Naive thymus-derived CD8-positive, alpha-beta T cell (primary cell): ENCODE measurements at places on chromosomes 2 and 18. TPM values are rescaled to one million over a fixed set of nuclear protein-coding genes. Genes with fewer than 3 reads are reported as not detected.
A peak's percentile ranks its signal among the peaks of the same experiment; 100 is the strongest.

DNA sequence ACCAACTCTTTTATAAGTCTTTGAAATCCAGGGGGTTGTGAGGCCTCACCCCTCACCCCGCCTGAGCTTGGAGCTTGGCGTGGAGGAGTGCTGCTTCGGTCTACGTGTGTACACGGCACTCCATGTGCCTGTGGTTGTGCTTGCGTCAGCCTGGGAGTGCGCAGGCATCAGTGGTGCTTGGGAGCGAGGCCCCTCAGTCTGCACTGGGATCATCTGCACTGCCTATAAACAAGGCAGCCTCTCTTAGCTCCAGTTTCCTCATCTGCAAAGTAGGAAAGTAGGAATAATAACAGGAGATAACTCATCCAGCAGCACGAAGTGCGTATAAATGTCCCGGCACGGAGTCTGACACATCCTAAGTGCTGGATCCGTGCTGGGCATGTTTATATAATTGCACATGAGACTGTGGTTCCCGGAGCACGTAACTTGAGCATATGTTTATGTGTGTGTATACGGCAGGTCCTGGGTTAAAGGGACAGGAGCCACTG is 1.2 kb downstream of the GYPC start:
- peak; percentile 63 for DNase-seq

- DNase-seq: no peak
These were observed 381.9 kb downstream of the PLCL1 start for GRCh38 chr2:198186257-198186656.

LRRTM1 gene
- not detected for polyA plus RNA-seq

DNA sequence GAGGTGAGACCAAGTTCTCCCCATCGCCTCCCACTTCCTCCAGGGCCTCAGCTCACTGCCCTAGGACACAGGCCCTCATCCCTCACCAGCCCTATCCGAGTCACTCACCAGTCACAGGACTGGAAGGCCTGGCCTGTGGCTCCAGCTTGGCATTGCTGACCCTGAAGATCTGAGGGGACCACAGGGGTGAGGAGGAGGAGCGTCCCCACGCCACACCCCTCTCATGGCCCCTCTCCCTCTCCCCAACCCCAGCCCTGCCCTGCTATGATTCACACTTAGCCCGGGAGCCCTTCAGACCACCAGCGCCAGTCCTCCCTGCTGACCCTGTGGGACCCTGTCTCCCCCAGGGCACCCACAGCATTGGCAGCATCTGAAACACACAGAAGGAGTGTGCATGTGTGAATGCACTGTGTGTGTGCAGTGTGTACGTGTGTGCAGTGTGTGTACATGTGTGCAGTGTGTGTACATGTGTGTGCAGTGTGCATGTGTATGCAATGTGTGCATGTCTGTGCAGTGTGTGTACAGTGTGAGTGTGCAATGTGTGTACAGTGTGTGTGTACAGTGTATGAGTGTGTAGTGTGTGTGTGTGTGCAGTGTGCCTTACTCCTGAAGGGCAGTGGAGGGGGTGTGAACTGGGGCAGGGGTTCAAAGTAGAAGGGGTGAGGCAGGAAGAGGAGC is 29.4 kb upstream of the ANKRD62 start:
- no peak for DNase-seq

- DNase-seq: no peak
These were observed 25.5 kb downstream of the CLUL1 start for GRCh38 chr18:622289-622688.

GRCh38 chr2:131148426-131148825 is 43.3 kb downstream of the PLEKHB2 start:
- no peak for DNase-seq

MDH1B gene
- polyA plus RNA-seq: 0.06 TPM

DNA sequence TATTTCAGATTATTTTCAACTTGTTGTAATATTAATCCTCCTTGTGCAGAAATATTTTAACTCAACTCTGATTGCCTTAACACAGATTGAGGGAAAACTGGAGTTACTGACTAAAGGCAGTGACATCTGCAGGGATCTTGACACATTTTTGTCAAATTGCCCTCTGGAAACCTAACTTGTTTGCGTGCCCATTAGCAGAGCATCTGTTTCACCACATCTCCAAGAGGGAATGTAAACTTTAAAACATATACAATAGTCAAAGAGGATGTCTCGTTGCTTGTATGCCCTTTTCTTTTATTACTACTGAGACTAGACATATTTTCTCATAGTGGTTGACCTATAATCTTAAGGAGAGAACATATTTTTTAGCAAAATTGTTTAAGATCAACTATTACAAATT is 14.2 kb downstream of the INPP1 start:
- DNase-seq: no peak

- no peak for DNase-seq
These were observed 1092.3 kb upstream of the NXPH2 start for GRCh38 chr2:139872503-139872902.

DES gene
- polyA plus RNA-seq: not detected

- DNase-seq: no peak
These were observed 181.6 kb downstream of the DNAH6 start for GRCh38 chr2:84697895-84698294.

PDCD1 gene
- 0.15 TPM for polyA plus RNA-seq

DNA sequence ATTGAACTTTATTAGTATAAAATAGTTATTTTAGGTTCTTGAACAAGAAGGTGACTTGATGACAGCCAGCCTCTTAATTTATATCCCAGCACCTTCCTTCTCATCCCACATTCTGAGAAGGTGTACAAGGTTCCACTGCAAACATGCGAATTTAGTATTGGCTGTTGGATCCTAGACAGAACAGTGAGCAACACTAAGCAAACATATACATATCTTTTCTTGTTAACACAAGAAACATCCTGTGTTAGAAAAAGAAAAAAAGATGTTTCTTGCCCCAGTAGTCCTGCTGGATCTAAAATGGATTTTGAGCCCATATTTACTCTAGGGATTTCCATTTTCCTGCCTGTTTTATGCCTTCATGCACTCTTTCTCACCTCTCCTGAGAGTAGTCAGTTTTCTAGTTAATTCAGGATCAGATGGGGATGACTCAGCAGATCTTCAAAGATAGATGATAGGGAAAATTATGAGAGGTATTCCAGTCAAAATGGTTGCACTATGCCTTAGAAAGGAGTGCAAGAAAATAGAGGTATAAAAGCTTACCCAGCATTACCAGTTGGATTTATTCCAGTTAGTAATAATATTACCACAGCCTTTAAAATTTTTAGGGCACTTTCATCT is 336.5 kb downstream of the MEIS1 start:
- no peak for DNase-seq

GRCh38 chr2:52113338-52113737 is 1081.4 kb upstream of the NRXN1 start:
- no peak for DNase-seq

GRCh38 chr2:165630236-165630635 is 160.7 kb downstream of the CSRNP3 start:
- no peak for DNase-seq

GRCh38 chr2:120470041-120470965 is 124.4 kb downstream of the INHBB start:
- DNase-seq: no peak

- no peak for DNase-seq
These were observed 116.6 kb downstream of the ATL2 start for GRCh38 chr2:38260469-38260868.
